BJ (cell line): ENCODE measurements at places on chromosomes 1 and 21. TPM values are rescaled to one million over a fixed set of nuclear protein-coding genes. Genes with fewer than 3 reads are reported as not detected.

IL23R gene
- not detected in 2 replicates for polyA plus RNA-seq

TRIM17 gene
- polyA plus RNA-seq: 0.33 and 0.55 TPM in 2 replicates

TNNI3K gene
- 0.42 TPM in 1 of 2 replicates, not detected in the other for polyA plus RNA-seq

GPR37L1 gene
- polyA plus RNA-seq: not detected in 2 replicates

GRCh38 chr1:55503663-55504305 is 288.6 kb upstream of the USP24 start:
- DNase-seq: no peak

DNA sequence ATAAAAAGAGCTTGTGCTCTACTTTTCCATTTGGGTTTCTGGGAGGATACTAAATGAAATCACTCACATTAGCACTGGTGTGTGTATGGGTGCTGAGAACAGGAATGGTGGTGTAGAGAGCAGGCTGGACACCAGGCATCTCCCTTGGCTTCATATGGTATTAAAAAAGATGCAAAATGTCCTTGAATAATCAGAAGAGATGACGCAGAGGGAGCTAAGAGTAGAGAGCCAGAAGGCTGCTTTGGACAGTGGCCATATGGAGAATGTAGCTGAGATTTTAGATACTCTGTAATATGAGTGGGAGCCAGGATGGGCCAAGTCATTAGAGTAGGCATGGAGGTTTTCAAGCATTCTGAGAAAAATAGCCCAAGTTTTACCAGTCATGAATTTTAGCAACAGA is 112.3 kb upstream of the ZRANB2 start:
- DNase-seq: no peak

DNA sequence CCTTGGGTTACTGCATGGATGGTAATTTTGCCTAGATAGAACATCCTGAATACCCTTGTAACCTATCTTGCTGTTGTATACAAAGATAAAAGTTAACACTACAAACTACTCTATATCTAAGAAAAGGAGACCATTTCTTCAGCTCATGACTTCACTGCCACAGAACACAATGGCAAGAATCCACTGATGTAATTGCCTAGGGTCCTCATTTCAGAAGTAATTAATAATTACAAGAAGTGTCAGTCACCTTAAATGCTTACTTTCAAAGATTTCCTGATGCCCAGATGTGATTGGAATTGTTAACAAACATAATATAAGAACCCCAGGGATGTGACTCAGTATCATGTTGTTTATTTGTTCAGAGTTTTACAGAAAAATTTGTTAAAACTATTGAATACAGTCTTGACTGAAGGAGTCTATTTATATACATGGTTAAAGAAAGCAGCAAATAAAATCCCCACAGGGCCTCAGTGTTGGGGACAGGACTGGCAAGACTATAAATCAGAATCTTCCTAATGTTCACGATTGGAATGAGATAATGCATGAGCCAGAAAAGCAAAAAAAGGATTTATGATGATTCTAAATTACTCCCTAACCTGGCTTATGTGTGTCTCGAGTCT is 83.9 kb downstream of the CRB1 start:
- peak; percentile 14 for DNase-seq
